ENCODE measurements at places on chromosomes 6 and 20.

DNA sequence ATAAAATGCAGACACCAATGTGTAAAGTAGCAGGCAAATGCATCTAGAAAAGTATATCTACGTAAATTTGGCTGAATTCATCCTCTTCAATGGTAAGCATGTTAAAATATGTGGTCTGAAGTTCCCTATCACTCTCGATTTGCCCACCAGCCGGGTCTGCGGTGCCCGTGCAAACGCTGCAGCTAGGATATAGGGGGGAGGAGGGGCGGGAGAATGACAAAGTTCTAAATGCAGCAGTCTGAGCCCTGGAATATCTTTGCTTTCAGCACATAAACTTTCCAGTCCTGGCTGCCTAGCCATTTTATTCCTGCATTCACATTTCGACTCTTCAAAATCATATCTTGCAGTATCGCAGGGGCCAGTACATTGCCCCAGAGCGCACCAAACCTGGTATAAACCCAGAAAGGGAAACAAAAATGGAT lies 708 bp downstream of the NRN1 start:
- no peak for DNase-seq

- DNase-seq: no peak
These were observed 27.0 kb upstream of the SLA2 start for GRCh38 chr20:36672991-36673390.

- no peak for DNase-seq
These were observed 435.5 kb upstream of the NRSN1 start for GRCh38 chr6:23690453-23691049.

GRCh38 chr6:139528471-139528870 lies 154.0 kb upstream of the CITED2 start:
- DNase-seq: no peak

- DNase-seq: no peak
These were observed 13.0 kb downstream of the PI3 start for GRCh38 chr20:45187693-45188092.

DNA sequence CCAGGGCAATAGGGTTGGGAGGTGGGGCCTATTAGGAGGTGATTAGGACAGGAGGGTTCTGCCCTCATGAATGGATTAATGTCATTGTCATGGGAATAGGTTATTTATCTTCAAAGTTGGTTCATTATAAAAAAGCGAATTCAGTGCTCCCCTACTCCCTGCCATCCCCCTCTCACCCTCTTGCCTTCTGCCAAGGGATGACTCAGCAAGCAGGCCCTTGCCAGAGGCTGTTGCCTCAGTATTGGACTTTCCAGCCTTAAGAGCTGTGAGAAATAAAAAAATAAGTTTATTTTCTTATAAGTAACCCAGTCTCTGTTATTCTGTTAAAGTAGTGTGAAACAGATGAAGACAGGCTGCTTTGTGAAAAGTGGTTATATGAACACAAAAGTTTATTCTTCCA lies 381.1 kb upstream of the ZFP64 start:
- DNase-seq: no peak

DNA sequence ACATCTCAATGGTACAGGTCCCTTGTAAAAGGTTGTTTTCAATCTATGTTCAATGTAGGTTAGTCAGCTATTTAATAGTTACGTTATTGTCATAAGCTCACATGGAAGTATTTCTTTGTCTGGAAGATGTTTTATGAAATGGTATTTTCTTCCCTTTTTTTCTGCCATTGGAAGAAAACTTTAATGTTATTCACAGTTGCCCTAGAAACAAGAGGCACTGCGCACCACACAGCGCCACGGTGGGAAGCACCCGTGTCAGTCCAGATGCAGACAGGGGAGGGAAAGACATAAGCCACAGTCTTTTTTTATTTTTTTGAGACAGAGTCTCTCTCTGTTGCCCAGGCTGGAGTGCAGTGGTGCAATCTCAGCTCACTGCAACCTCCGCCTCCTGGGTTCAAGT lies 82.1 kb downstream of the GCNT2 start:
- no peak for DNase-seq

DNA sequence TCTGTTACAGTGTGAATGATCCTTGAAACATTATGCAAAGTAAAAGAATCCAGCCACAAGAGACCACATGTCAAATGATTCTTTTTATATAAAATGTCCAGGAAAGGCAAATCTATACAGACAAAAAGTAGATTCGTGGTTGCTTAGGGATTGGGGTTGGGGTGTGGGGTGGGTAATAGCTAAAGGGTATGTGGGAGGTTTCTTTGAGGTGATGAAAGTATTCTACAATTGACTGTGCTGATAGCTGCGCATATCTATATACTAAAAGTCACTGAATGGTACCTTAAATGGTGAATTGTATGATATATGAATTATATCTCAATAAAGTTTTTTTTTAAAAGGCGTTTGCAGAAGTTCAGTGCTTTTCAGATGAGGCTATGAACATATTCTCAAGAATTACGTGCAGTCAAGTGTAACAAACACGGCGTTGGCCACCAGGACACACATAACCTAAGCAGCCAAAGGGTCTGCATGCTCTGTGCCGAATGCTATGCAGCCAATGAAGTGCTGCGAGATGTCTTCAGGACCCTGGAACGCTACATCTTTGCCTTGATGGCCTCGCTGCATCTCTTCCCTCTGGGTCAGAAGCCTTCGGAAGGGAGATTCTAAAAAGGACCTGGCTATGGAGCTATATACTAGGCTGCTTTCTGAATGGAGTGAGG lies 96.9 kb downstream of the SCML4 start:
- DNase-seq: no peak

DNA sequence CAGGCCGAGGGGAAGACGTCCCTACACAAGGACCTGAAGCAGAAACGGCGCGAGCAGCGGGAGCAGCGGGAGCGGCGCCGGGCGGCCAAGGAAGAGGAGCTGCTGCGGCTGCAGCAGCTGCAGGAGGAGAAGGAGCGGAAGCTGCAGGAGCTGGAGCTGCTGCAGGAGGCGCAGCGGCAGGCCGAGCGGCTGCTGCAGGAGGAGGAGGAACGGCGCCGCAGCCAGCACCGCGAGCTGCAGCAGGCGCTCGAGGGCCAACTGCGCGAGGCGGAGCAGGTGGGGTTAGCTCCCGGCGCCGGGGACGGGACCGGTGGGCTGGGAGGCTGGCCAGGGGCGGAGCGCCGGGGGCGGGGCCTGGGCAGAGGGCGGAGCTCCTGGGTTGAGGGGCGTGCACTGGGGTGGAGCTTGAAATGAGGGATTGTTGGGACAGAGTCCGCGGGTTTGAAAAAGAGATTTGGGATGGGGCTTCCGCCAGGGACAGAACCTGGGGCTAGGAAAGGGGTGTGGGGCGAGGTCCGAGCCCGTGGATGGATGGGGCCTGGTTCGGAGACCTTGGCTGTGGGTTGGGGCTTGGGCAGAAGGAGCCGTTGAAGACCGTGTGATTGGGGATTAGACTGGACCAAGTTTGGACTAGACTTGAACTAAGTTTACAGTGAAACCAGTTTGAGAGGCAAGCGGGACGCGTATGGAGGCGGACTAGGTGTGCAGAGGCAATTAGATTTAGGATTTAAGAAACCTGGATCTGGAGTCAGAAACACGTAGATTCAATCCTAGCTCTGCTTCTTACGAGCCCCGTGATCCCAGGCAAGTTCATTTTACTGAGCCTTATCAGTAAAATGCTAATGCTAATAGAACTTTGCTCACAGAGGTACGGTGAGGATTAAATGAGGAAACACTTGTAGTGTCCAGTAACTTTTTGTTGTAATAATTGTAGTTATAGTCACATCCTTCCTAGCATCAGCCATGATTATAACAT lies 20.9 kb downstream of the DEF6 start:
- no peak for DNase-seq

- no peak for DNase-seq
These were observed 11.6 kb downstream of the SNPH start for GRCh38 chr20:1277529-1278322.

DNA sequence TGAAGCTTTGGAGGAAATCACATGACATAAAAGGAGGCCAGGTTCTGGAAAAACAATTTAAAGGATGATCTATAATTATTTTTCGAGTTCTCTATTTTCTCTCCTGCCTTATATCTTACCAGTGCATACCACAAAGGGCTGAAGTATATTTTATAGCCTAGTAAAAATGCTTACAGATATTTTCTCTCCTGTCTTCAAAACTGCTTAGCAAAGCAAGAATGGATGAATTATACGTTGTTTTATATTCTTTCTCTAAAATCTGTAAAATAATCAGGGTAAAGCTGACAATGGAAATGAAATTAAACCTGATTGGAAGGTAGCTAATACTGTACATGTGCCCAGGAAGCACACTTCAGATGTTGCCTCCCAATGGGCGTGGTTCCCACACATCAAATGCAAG lies 123.7 kb downstream of the F13A1 start:
- DNase-seq: no peak

DNA sequence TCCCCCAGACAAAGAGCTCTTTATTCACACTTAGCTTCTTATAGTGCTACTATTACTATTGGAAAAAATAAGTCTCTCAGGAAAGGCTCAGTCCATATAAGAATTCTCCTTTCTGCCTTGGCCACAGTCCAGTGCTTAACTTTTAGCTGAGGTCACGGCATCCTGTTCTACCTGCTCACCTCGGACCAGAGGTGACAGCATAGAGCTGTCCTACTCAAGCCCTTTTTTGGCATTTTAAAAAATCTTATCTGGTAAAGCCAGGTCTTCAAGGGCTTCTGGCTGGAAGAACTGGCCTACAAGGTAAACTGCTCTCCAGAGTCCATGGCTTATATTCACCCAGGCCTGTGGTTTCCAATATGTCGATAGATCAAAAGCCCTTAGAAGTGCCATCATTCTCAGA lies 109.7 kb downstream of the RCAN2 start:
- DNase-seq: no peak

DNA sequence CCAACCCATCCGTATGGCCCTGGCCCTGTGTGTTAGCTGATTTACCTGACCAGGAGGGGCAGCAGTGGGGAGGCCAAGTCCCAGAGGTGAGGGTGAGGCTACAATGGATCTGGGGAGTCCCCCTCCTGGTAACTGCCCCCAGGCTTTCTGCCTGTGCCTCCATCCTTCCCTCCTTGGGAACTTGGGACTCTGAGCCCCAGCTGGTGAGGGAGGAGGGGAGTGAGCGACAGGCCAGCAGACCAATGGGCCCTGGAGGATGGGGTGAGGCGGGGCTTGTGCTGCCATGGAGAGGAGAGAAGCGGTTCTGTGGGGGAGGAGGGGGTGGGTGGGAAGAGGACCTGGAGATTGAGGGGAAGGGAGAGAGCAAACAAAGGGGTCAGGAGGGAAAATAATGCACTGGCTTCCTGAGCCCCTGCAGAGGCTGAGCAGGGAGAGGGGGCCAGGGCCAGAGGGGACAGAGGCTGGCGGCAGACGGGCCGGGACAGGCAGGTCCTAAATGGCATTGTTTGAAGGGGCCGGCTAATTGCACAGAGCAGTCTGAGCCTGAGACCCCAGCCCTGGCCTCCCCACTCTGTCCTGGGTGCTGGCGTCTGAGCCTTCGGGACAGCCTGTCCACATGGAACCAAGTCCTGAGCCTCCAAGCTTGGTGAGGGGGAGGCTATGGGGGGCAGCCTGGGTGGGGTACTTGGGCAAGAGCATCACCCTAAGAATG lies 17.5 kb downstream of the DNMT3B start:
- DNase-seq: no peak

DNA sequence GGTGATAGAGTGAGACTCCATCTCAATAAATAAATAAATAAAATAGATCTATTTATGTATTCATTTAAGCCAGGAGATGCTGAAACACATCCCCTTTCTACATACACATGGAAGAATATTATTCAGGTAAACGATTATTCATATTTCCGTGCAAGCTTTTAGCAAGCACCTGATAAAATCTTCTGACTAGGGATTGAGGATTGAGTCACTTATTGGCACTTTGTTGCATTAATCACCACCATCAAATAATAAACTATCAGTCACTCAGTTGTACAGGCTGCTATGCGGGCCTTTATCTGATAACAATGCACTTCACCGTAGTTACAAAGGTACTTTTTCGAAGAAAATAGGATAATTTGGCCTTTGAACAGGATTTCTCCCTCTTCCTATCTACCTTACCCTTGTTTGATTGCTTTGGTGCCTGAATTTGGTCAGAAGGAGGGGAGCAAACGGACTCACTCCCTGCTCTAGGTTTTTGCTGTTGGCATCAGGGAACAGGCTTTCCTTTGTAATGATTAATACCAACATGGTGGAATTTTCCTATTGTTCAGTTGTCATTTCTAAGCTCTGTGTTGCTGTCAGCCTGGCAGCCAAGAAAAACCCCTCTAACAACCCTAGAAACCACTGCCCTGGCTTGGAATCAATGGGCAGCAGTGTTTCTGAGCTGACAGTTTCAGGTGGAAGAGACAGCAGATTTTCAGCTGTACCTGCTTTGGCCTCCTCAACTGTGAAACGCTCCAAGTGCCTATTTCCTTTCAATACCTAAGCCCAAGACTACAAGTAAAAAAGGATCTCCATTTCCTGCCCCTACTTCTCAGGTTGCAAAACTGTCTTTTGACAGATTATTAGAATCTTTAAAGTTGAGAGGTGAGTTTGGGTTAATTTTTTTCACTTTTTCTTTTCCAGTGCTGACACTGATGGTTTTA lies 63.0 kb downstream of the MYB start:
- no peak for DNase-seq

Measured in RWPE2 (cell line).